ENCODE measurements at places on chromosomes 2 and 18.
A peak's percentile ranks its signal among the peaks of the same experiment; 100 is the strongest.

DNA sequence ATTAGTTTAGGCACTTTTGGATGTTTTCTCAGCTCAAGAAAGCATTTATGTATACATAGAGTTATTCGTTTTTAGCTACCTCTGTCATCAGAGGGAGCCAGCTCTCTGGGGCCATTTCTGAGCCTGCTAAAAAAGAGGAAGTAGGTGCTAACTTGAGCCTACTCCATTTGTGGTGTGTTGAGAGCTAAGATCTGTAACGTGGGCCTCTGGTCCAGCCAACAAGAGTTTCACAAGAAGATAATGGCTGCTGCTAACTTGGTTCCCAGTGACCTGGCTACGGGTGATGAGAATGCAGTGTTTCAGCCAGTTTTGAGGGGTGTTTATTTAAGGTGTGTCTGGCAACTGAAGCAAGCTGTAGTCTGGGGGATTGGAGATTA, 182.5 kb downstream of the PRKCE start:
- no peak for DNase-seq

- no peak for DNase-seq
Observed at GRCh38 chr2:83742117-83742782, 716.8 kb downstream of the SUCLG1 start.

GRCh38 chr2:34831096-34831495, 1232.0 kb upstream of the FAM98A start:
- DNase-seq: no peak

GRCh38 chr18:55128437-55128836, 169.2 kb upstream of the CCDC68 start:
- DNase-seq: peak; percentile 18

DNA sequence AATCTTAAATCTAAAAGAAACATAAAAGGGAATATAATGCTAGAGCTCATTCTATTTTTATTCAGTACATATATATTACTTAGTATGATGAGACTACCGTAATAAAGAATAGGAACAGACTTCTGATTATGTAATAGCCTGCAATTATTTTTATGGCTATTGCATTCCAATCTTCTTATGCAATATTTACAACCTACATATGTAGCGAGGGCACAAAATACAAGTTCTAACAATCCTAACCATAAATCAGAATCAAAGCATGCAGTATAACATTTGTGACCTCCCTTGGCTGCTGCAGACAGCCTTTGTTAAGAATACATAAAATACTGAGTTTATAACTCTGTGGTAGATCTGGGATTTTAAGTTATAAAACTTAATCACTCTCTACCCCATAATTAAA, 177.6 kb downstream of the BABAM2 start:
- no peak for DNase-seq

DNA sequence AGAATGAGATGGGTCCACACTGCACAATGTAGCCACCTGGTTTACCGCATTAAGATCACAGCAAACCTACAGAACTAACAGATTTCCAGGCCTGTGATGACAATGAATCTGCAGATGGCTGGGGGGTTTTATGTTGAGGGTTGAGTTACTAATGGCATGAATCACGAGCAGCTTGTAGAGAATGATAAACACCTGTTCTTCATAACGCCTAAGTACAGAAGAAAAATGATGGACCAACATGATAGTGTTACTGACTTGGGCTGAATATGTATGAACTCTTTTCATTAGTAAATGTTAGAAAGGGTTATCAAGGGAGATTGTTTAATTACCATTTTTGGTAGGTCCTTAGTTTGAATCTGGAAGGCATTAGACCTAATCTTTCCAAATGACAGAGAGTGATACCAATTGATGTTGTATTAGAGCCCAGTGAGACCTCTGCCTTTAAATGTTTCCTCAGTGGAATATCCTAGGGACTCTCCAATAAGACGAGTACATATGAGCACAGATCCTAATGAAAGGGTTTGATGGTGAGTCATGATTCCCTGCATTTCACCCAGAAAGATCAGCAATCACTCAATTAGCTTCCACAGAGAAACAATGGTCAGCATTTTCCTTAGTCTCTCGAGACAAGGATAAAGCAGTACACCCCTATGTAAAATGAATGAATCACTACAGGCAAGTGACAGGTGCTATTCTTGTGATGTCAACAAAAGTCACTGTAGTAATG, 243.8 kb downstream of the DLGAP1 start:
- DNase-seq: no peak

DNA sequence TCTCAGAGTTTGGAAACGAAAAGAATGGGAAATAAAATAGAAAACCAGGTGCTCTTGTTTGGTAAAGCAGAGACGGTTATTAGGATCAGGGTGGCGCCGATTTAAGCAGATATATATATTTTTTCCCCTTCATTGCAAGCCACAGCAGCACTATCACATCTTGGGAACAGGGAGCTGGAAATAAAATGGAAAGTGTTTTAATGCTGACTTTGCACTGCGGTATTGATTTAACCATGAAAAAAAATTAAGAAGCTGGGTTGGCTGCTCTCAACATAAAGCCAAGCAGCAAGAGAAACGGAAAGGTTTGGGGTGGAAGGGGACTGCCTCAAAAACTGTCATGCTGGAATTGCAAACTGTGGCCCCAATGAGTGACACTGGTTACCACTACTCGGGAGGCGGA, 102.7 kb upstream of the ZBTB14 start:
- DNase-seq: no peak

DNA sequence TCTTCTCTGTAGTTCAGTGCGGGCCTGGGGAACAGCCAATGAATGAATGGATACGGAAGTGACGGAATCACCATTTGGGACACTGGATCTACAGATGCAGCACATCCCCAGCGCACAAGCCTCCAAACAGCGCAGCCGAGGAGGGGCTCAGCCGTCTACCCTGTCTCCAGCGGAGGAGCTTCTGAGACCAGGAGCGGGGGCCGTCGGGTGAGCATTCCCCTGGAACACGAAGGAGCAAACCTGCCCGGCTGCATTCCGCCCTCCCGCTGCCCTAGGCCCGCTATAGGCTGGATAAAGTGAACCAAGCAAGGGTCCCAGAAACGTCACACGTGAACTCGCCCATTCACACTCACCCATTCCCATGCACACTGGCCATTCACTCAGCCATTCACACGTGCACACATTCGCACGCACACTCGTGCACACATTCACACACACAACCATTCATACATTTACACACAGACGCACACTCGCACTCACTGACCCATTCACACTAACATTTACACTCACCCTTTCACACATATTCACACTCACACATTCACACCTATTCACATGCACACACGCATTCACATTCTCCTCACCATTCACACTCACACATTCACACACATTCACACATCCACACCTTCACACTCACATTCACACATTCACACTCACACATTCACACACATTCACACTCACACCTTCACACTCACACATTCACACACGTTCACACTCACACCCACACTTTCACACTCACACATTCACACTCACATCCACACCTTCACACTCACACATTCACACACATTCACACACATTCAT, 63.4 kb downstream of the BIN1 start:
- DNase-seq: no peak

GRCh38 chr2:140808211-140808610, 1322.6 kb downstream of the LRP1B start:
- no peak for DNase-seq

- no peak for DNase-seq
Observed at GRCh38 chr2:176934869-176935415, 277.7 kb upstream of the HNRNPA3 start.

DNA sequence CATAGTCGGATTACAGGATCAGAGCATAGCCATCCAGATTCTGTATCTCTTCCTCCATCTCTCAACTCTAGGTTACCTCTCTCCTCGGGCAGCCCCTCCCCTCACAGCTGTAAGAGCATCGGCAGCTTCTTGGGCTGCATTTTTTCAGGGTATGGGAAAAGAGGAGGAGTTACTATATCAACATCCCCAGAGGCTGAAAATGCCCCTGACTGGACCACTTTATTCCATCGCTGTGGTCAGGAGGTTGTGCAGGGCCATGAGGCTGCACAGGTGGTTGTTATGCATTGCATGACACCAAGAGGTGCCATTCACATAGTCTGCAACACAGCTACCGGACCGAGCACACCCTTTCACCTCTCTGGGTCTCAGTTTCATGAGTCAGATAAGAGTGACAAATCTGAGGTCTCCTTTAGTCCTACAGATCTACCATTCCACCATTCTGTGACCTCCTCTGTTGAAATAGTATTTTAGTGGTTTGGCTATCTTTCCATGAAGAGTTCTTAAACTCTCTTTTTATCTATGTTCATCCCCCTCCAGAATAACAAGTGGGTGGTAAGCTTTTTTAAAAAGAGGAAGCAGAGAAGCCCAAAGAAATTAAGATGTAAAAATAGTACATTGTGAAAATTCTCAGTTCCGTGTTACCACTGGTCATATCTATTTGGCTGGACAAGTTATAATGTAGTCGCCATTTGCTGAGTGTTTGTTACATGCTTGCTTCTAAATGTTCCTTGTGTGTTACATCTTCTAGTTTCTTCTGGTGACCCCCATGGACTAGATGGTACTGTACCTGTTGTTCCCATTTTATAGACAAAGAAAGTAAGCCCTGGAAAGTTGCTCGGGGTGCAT, 56.6 kb upstream of the SLC1A4 start:
- no peak for DNase-seq

- no peak for DNase-seq
Observed at GRCh38 chr18:13481820-13482617, 244.3 kb downstream of the FAM210A start.

- DNase-seq: no peak
Observed at GRCh38 chr2:105427485-105427884, 28.6 kb upstream of the FHL2 start.

GRCh38 chr2:42345986-42346385, 15.0 kb downstream of the COX7A2L start:
- DNase-seq: no peak

- DNase-seq: no peak
Observed at GRCh38 chr2:31535768-31536167, 45.0 kb downstream of the SRD5A2 start.

GRCh38 chr2:74831693-74832530, 2.0 kb upstream of the HK2 start:
- no peak for DNase-seq

DNA sequence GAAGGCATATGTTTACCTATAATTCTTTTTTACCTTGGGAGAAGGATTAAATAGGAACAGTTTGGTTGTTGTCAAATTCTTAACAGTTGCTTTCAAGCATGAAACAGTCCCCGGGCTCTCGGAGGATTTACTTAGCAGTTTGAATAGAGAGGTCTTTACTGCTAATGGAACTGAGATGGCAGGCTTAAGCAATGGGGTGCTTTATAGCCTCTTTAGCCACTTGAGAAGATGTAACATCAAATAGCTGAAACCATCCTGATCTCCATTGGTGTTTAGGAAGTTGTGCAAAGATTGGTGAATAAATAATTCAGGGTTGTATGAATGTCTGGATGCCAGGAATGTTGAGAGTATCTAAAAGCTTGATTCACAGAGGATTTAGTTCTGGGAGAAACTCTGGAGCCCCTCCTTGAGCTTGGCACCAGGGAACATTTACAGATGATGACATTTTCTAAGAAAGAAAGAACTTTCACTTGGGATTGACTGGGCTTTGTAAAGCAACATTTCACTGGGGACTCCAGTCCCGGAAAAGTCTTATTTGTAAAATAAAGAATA, 51.9 kb downstream of the PTPRM start:
- no peak for DNase-seq

GRCh38 chr2:217434180-217434975, 568.4 kb downstream of the TNS1 start:
- DNase-seq: peak; percentile 82

- DNase-seq: no peak
Observed at GRCh38 chr2:144267239-144267638, 252.7 kb downstream of the ZEB2 start.

Data from glutamatergic neuron (in vitro differentiated cells).